IPS DF 6.9 (cell line): ENCODE measurements at places on chromosomes 7 and 10.

DNA sequence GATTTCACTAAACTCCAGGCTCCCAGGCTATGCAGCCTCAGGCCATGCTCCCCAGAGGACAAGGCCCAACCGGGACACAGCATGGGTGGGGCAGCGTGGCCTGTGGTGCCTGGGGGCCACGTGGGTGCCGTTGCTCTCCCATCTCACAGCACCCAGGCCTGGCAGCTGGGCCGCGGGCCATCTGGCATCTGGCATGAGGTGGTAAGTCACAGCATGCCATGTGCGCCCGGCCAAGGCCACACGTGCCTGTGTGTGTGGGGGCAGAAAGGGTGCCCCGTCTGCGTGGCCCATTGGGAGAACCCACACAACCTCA lies 204.1 kb downstream of the EBF3 start:
- DNase-seq: no peak

GRCh38 chr10:69880301-69881081 lies 78.8 kb downstream of the COL13A1 start:
- DNase-seq: no peak

- DNase-seq: no peak
Measured at GRCh38 chr10:131424836-131425491, 113.4 kb upstream of the TCERG1L start.

DNA sequence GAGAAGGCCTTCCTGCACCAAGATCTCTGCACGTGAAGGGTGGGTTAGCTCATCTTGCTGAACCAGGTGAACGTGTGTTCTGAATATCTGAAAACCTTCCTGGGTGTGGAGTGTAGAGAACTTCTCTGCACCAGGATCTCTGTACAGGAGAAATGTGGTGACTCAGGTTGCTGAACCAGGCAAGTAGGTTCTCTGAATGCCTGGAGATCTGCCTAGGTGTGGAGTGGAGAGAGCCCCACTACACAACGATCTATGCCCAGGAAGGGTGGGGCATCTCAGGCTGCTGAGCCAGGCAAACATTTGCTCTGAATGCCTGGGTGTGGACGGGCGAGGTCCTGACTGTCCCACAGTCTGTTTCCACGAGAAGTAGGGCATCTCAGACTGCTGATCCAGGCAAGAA lies 1002.3 kb upstream of the KCND2 start:
- DNase-seq: no peak

DNA sequence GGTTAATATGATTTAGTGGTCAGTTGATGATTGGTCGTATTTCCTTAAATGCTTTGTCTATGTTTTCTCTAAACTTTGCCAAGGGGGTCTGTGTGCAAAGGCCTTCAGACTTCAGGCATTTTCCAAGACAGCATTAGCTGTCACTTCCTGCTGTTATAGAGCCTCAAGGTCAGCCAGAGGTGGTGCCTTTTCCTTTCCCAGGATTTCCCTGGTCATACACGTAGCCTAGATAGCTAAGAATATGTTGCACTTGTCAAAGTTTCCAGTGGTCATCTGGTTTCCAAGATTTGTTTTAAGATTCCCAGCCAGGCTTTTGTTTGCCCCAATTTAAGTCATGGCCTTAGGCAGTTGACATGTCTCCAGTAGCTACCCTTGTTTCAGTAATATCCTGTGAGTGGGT lies 133.2 kb upstream of the IGFBP3 start:
- no peak for DNase-seq
